ENCODE measurements at places on chromosomes 3 and 15.

DNA sequence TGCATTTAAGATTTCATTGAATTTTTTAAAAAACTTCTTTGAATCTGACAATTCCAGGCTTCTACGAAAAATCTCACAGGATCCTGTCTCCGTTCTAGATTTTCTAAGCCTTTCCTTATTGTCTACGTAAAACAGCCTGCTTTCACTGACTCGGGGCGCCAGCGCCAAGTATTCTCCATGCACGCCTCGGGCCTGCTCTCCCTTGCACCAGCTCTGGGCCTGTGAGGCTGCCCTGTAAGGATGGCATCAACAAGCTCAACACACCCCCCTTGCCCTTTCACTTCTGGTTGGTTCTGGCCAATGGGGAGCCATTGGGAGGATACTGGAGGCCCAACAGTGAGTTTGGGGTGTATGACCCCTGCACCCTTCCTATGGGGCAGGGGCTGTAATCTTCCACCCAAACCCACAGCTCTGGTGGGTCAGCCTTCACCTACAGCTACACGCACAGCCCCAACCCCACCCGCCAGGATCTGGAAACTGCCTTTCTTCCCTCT is 47.8 kb downstream of the SLC41A3 start:
- DNase-seq = no peak

DNA sequence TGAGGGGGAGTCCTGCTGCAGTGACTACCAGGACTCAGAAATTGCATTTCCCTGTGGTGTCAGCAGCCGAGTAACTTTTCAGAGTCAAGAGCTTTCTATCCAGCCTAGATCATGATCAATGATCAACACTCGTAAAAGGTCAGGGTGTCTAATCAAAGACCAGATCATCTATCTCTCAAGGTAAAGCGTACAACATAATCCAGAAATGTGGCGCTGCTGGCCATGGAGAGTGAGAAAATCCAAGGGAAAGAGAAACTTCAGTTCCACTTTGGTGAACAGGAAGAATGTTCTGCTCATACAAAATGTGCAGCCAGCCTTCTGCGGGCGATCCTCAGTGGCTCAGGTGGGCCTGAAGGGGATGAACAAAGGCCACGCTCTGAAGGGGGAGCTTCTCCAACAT is 1005.8 kb upstream of the NR2F2 start:
- DNase-seq = no peak

GRCh38 chr15:36954486-36954885 is 145.9 kb downstream of the MEIS2 start:
- DNase-seq = no peak

DNA sequence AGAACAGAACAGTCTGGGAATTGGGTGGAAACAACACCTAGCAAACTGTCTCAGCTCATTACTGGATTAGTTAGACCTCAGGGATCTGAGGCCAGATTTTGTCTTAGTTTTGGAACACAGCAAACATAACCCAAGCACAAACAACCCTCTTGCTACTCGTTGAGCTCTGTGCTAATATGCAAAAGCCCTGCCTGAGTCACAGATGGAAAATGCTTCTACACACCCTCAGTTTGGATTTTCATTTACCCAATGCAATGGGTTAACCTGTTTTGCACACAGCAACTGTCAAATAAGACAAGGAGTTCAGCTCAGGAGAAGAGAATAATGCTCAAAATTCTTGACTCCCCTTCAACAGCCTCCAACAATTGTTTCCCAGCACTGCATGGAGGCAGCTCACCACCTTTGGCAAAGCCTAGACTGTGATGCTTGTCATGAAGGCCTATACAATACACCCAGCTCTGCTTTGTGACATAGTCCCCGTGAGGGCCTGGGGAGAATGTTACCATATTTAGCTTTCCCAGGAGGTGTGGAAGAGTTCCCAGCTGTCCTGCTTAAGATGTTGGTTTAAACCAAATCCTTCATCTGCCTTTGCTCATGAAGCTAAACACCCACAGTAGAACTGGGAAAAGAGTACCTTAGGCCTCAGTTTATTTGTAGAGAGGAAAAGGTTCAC is 68.9 kb upstream of the MNS1 start:
- DNase-seq = no peak

GRCh38 chr3:59432665-59433064 is 382.8 kb upstream of the CFAP20DC start:
- no peak for DNase-seq

GRCh38 chr3:45163481-45163880 is 17.3 kb upstream of the CDCP1 start:
- DNase-seq = no peak

DNA sequence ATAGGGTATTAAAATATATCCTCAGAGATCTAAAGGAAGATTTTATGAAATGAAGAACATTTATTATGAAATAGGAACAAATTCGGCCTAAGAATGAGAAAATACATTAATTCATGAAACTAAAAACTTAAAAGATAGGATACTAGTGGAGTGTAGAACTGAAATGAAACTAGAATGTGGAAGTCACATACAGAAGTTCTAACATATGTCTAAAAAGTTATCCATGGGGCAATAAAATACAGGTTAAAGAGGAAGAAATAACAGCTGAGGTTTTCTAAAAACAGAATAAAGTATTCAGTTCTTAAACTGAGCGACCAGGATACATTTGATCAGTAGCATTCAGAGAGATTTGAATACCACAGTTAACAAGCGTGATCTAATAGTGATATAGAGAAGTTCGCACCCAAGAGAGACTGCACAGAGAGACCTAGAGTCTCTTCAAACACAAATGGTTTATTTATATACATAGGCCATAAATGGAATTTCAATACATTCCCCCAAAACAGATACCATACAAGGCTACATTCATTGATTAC is 85.9 kb downstream of the FEZF2 start:
- no peak for DNase-seq

DNA sequence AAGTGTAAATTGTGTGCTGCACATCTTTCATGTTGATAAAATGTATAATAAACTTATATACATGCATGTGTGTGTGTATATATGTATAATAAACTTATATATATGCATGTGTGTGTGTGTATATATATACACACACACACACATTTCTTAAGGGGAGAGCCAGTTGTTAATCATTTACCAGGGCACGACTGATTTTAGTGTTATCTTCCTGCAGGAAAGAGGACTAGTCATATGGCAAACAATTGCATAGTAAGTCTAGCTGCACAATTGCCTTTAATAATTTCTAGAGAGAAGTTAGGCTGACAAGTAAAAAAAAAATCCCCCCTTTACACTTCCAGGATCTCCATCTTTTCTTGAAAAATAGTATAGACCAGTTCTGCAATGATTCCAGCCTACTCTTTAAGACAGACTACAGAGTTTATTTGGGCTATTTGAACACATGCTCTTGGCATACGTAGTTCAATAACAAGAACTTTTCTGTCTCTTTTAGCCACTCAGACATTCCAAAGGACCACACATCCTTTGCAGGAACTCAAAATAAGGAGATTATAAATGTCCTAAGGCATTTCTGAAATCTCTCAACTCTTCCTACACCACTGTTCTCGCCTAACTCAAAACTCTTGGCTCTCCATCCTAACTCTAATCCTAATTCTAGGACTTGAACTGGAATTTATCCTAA is 163.6 kb upstream of the SETMAR start:
- DNase-seq = no peak

DNA sequence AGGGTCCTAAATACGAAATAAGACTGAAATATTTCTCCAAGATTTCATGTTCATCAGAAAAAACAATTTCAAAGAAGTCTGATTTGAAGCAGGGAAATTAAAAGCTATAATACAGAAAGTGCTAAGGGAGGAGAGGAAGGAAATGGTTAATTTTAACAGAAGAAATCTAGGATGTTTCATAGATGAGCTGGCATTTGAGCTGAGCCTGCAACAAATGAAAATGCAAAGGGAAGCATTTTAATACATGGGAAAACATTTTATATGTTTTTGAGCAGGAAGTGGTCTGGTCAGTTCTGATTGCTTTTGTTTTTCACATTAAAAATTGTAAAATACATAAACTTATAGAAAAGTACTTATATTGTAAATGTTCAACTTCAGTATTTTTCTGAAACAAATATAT is 17.2 kb upstream of the RAP2B start:
- no peak for DNase-seq

DNA sequence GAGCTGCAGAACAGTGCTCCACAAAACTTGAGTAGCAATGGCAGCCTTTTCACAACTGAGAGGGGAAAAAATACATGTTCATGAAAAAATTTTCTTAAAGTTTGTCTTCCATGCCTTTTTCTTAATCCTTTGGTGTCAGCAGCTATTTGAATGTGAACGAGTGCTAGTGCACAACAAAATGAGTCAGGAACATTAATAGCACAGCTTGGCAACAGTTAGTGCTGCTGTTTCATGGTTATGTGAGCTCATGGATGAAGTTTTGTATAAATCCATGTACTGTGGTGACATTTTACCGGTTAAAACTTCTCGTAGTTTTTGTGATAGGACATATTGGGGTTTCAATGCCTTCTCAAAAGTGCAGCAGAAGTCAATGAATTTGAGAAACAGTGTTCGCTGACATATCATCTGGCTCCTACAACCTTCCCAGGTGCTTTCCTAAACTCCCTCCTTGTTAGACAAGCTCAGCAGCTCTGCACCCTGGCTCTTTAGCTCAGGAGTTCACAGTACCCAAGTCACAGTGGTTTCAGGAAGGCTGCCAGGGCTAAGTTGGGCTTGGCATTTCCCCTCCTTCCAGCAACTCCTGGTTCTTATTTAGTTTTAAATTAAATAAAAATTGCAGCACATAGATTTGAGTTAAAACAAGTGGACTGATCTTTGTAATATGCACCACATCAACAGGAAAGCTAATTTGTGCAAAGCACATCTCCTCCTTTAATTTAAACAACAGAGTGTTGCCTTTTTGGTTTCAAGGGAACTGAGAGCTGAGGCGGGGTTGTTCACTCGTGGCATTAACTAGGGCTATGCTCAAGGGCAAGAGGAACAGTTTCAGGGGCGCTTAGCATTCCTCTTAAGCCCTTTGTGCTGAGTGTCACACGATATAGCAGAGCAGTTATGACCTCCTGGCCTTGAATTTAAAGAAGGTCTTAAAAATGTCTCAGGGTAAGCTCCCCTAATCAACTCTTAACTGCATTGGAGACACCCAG is 362.8 kb downstream of the CHST2 start:
- DNase-seq = no peak

DNA sequence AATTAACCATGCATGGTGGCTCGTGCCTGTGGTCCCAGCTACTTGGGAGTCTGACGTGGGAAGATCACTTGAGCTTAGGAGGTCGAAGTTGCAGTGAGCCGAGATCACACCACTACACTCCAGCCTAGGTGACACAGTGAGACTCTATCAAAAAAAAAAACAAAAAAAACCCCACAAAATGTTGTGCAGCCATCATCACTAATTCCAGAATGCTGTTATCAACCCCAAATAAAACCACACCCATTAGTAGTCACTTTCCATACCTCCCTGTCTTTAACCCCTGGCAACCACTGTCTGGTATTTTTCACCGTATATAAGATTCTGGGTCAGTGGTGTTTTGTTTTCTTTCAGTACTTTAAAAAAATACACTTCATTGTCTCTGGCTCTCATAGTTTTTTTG is 16.6 kb downstream of the HMCES start:
- no peak for DNase-seq

- DNase-seq = no peak
Measured at GRCh38 chr3:165799026-165799425, 38.2 kb downstream of the BCHE start.

GRCh38 chr3:158121295-158121694 is 11.4 kb downstream of the RSRC1 start:
- DNase-seq = no peak

- no peak for DNase-seq
Measured at GRCh38 chr15:68042156-68042854, 11.8 kb upstream of the PIAS1 start.

DNA sequence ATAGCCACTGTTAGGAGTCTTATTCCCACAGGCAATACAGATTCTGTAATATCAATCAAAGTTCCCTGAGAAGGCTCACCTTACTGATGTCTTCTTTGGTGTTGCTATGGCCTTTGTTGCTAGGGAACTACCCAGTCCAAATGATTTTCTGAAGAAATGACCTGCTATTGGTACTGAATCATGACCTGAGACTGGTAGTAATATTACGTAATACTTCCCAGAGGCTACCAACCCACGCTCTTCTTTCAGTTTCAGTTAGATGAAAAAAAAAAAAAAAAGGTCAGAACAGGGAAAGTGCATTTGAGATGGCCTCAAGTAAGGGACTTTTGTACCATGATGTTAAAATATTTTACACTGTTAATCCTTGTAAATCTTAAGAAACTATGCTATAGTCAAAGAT is 1092.5 kb upstream of the EPHA6 start:
- DNase-seq = no peak
